Stimulated activated CD8-positive, alpha-beta memory T cell treated with anti-CD3 and anti-CD28 coated beads, Interleukin-15, amount 100 ng/mL, for 4 hours (primary cell): ENCODE measurements at places on chromosomes 12 and 14.

GRCh38 chr12:62512901-62513300 lies 46.3 kb downstream of the MON2 start:
- DNase-seq: no peak

DNA sequence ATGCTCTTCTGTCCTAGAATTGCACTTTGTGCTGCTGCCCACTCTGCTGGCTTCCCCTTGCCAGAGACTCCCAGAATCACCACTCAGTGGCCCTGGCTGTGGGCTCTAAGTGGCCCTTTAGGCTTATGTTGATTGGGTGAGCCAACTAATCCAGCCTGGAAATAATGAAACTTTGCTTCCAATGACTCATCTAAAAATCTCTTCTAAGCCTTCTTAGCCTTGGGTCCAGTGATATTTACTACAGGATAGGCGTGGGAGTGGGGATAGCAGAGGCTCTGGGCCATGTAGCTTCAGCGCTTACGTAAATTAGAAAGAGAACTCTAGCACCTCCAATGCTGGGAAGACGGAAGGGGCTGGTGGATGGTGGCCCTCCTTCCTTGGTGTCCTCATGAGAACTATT lies 137.9 kb downstream of the TTC8 start:
- no peak for DNase-seq

DNA sequence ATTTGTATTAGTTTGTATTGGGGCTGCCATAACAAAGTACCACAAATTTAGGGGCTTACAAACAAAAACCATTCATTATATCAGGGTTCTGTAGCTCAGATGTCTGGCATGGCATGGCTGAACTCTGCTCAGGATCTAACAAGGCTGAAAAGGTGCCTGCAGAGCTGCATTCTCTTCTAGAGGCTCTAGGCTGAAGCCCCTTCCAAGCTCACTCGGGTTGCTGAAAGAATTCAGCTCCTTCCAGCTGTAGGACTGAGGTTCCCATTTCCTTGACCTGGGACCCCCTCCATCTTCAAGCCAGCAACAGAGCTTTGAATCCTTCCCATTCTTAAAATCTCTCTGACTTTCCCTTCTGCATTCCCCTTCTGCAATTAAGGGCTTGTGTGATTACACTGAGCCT lies 90.7 kb downstream of the NUAK1 start:
- DNase-seq: no peak

DNA sequence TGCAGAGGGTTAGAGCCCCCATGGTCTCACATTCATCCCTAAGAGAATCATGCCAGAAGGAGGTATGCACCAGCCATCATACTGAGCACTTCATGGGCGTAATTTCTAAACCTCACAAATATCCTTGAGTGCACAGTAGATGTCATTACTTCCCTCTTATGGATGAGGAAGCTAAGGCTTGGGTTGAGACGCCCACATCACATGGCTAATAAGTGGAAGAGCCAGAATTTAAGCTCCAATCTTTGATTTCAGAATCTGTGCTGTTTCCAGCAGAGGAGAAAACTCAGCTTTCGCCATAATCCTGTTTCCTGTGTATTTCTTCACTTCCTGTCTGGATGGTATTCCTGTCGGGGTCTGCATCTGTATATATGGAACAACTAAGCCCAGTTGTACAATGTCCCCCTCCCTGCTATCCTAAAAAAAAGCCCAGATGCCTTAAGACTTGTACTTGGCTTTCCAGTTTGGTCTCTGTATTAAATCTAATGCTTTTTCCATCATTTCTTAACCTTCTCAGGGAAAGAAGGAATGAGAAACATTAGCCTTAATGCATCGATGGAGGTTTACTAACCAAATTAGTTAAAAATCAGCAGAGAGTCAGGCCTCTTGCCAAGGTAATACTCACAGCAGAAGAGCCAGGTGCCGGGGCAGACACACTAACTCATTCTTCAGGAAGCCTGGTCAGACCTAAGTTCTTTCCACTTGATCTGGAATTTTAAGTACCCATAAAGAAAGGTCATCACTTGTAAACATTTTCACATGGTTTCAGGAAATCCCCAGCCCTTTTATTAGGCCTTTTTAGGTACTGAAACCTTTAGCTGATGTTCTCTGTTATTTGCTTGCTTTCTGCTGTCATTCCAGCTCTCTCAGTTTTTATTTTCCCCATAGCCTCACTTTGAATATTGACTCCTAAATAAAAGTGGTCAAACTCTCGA lies 5.3 kb downstream of the ISCU start:
- DNase-seq: no peak

DNA sequence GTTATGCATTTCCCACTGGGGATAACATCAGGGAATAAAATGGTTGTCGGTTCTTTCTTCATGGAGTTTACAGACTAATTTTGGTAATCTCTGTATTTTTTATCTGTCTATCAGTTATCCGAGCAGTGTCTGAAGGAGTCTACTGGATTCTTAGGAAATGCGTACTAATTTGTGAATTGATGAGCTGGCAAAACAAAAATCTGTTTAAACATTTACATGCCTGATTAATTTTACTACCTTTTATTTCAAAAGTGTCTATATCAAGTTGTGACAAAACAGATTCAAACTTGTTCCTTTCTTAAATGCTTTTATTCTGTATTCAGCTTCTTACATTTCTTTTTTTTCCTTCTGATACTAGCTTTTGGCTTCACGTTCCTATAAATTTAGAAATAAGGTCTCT lies 4.4 kb downstream of the RIMKLB start:
- no peak for DNase-seq

GRCh38 chr12:77590306-77590705 lies 240.4 kb upstream of the NAV3 start:
- no peak for DNase-seq

- DNase-seq: no peak
These were observed 146.5 kb upstream of the MYL2 start for GRCh38 chr12:111066744-111067437.

GRCh38 chr12:130601327-130601726 lies 114.8 kb downstream of the RIMBP2 start:
- no peak for DNase-seq

- DNase-seq: no peak
These were observed 455.3 kb downstream of the MDGA2 start for GRCh38 chr14:47220096-47220495.

- no peak for DNase-seq
These were observed 74.3 kb downstream of the RASSF8 start for GRCh38 chr12:26032719-26033241.

- DNase-seq: no peak
These were observed 187.6 kb downstream of the ETNK1 start for GRCh38 chr12:22812531-22812930.

- no peak for DNase-seq
These were observed 139.4 kb downstream of the MON2 start for GRCh38 chr12:62605981-62606380.

- no peak for DNase-seq
These were observed 148.2 kb upstream of the LMNTD1 start for GRCh38 chr12:25701290-25701689.

- DNase-seq: no peak
These were observed 364.1 kb upstream of the KITLG start for GRCh38 chr12:88944397-88944796.

GRCh38 chr14:74080820-74081460 lies 3.3 kb downstream of the ALDH6A1 start:
- no peak for DNase-seq

- DNase-seq: no peak
These were observed 98.8 kb downstream of the BMP4 start for GRCh38 chr14:53857625-53858344.

- DNase-seq: no peak
These were observed 413 bp upstream of the TUBA1C start for GRCh38 chr12:49264466-49264872.

- DNase-seq: no peak
These were observed 74.2 kb upstream of the ATP2B1 start for GRCh38 chr12:89782807-89783206.

DNA sequence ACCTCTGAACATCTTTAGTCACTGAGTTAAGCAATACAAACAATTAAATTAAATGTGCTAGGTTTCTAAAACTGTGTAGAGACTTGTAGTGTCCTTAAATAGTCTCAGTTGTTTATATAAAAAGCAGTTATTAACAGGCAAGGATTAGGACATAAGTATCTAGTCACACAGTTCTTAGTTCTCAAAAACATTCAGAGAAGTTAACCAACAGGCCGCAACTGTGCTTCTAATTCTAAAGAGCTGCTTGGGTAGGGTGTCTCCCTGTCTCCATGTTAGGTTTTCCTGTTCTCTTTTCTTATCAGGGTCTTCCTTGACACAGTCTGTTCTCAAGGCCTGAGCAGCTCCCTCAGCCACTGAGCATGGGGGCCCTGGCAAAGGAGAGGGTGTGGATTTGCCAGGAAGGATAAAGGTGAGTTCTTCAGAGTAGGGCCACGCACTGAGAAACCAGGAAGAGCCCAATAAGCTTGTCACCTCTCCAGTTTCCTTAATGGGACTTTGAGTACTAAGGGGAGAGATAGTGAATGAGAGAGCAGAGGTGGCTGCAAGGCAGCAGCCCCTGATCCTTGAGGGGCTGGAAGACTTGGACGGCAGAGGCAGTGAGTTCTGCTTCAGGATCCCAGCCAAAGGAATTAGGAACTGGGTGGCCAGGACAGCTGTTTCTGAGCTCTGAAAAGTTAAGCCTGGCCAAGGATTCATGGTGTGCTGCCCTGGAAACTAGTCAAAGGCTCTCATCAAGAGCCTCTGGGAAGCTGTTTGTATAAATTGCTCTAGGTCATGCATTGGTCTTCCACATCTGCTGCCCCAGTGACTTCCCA lies 177.3 kb downstream of the MYRFL start:
- no peak for DNase-seq

DNA sequence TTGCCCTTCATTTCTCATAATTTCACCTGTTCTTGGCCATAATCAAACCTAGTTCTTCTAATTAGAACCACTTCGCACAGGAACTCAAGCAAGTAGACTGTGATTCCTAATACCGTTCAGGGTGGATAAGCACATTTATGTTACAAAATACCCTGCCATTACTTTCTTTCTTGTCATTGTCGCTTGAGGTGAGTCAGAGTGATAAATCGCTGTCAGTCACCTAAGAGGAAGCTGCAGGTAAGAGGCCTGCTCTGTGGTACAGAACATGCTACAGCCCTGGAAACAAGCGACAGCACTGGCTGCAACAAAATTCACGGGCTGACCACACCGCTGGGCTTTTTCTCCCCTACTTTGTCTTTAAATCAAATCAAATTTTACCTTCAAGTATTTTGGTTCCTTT lies 218.2 kb downstream of the ANO6 start:
- DNase-seq: no peak

DNA sequence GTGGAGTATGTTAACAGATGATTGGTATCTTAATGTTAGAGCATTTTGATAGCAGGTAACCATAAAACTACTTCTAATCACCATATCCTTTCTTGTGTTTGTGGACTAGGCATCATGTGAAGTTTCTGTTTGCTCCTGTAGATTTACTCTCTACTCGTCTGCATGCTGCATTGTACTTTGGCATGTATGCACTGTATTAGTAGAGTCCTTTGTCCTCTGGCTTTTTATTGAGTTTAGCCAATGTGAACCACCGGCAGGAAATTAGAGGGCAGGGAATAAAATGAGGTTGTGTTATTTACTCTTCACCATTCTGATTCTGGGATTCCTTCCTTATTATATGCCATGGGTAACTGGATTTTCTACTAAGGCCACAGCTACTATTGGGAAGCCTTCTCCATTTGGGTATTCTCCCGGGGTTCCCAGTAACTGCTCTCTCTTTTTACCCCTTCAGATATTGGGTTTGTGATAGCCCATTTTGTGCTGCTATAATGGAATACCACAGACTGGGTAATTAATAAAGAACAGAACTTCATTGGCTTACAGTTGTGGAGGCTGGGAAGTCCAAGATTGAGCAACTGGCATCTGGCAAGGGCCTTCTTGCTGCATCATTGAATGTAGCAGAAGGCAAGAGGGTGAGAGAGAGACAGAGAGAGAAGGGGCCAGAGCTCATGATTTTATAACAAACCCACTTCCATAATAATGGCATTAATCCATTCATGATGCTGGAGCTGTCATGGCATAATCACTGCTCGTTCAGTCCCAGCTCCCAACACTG lies 22.4 kb downstream of the FAM177A1 start:
- DNase-seq: no peak

GRCh38 chr14:70660967-70661893 lies 19.5 kb downstream of the TTC9 start:
- DNase-seq: no peak

DNA sequence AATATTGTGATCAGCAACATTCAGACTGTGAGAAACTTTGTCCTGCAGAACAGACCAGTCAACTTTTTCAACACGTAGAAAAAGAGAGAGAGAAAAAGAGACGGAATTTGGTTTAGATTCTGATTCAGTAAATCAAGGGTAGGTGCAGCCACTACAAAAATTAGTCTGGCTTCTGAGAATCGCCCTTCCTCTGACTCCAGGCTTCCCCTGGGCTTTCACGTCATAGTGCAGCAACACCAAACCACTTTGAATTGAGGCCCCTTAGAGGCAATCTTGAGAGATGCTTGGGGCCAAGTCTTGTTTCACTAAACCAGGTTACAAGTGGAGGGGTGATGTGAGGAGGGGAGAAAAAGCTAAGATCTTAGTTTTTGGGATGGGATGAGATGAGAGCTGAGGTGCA lies 37.5 kb upstream of the PTGR2 start:
- DNase-seq: no peak

DNA sequence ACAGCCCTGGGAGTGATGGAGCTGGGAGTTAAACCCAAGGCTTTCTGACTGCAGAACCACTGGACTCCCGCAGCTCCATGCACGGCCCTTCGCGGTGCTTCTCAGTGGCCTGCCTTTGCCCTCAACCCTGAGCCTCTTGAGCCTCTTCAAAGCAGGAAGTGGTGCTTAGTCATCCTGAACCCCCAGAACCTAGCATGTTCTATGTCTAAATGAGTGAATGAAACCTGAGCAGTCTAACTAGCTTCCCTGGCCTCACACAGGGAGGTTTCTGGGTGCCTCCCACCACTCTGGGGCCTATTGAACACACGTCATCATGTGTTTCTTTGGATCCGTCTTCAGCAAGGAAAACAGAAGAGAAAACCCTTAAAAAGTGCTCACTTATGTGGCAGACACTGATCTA lies 117.9 kb upstream of the SFSWAP start:
- DNase-seq: no peak

DNA sequence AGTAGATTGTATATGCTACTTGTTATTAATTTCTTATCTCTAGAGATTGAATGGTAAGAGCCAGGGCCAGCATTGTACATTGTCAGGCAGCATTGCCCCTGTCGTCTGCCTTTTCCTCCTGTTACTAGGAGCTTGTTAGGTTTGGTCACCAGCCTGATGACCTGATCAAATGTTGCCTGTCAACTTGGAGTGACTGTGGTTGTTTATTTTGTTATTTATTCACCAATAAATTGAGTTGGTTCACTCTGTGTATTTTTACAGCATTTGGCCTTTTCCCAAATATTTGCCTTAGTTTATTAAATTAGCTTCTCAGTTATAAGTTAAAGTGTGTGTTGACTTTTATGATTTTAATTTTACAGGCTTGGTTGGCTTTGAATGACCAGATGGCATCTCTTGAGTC lies 88.4 kb downstream of the PRKCH start:
- DNase-seq: no peak

DNA sequence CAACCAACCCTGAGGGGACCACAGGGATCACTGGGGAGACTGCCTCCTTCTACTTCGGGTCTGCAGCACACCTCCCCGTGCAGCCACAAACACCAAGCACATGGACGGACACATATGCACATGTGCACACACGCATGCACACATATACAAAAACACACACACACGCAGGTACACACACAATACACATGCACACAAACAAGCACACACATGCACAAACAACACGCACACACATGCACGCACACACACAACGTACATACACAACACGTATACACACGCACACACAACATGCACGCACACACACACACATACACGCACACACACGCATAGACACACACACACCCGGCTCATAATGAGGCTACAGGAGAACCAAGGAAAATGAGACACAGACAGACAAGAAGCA lies 203.6 kb downstream of the DPF3 start:
- no peak for DNase-seq
